GM23248 (cell line): ENCODE measurements at places on chromosomes 7 and 10. TPM values are rescaled to one million over a fixed set of nuclear protein-coding genes. Genes with fewer than 3 reads are reported as not detected.

Gene CNPY1
- total RNA-seq, result not detected in 2 replicates

Gene ZWINT
- total RNA-seq, result 20.9 and 26.7 TPM in 2 replicates

- no peaks in the 10 kb centered on the region for H3K4me1 ChIP-seq
- H3K36me3 ChIP-seq, result no peaks in the 10 kb centered on the region
- no peak for DNase-seq
- no peak overlapping the region for H3K4me3 ChIP-seq
- H3K27ac ChIP-seq, result no peak overlapping the region
These were observed 259.4 kb upstream of the SORCS1 start for GRCh38 chr10:107423903-107424302.

GRCh38 chr10:80459047-80459865 lies 5.1 kb downstream of the TSPAN14 start:
- H3K4me1 ChIP-seq, result peaks cover 64% of the 10 kb centered on the region
- H3K36me3 ChIP-seq, result no peaks in the 10 kb centered on the region
- peak overlapping the region; percentile 32; the same call in 1 of the 2 replicates for H3K4me3 ChIP-seq
- peak overlapping the region; percentile 65 for H3K27ac ChIP-seq
- H3K27me3 ChIP-seq, result no peaks in the 10 kb centered on the region
- peak; percentile 84 for DNase-seq

DNA sequence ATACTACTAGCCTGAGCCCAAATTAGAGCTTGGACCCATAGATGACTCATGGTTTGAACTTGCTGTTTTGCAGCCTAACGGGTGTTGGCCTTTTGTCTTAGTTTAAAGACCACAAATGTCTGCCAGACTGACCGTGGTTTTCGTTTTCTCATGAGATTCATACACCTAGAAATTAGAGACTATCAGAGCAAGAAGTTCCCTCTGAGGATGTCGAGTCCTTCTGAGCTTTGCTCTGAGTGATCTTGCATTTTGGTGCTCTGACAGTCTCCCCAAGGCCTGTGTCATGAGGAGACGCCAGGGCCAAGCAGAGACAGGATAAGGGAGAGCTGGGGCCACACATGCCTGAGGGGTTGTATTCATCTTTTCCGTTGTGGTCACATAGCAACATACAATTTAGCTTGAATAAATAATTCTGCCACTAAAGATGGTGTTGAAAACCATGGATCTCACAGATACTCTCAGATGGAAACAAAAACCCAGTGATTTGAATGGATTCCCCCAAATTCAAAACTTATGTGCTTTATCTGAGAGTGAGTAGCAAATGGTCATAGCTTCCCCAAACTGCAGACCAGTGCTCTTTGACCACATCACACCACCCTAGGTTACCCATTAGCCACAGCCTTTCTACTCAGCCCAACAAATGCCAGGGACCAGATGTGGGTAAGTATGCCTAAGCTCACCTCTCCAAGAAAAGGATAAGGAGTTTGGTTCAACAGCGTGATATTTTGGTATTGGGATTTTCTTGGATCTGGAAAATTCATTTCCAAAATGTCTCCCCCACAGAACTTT lies 762.0 kb upstream of the IGFBP3 start:
- H3K27ac ChIP-seq, result peak overlapping the region; percentile 87
- H3K4me1 ChIP-seq, result peaks cover 21% of the 10 kb centered on the region
- peak; percentile 80 for DNase-seq
- no peaks in the 10 kb centered on the region for H3K36me3 ChIP-seq

DNA sequence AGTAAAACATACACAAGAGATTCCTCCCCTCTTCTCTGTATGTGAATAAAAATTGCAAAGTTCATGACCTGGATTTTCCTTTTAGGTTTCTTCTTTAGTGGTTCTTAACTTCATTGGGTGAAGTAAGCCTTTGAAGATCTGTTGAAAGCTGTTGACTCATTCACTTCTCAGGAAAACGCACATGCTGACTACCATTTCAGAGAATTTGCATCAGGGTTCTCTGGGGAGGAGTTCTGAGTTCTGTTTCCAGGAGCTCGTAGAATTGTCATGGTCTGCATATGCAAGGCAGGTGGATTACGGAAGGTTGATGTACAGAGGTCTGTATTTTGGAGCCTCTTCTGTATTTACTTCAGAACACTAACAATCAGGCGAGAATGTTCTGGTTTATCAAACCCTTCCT lies 962 bp upstream of the SLC26A4 start:
- no peaks in the 10 kb centered on the region for H3K36me3 ChIP-seq
- no peak overlapping the region for H3K4me3 ChIP-seq
- DNase-seq, result peak; percentile 86
- H3K4me1 ChIP-seq, result peaks cover 18% of the 10 kb centered on the region
- H3K27me3 ChIP-seq, result peaks cover 30% of the 10 kb centered on the region

Gene NKX2-3
- total RNA-seq, result not detected in 2 replicates
